A549 treated with CpdA at 1 μM for 4 hours (cell line): ENCODE measurements at places on chromosomes 7 and 10. TPM values are rescaled to one million over a fixed set of nuclear protein-coding genes. Genes with fewer than 3 reads are reported as not detected.

The PLAC9 gene
- 0.16 to 0.50 TPM in 2 of 5 replicates, not detected in the others for total RNA-seq

The GLI3 gene
- 0.16 to 0.33 TPM (median 0.21 TPM) in 5 replicates for total RNA-seq

The DNAJB6 gene
- total RNA-seq, result 103 to 164 TPM (median 110 TPM) in 5 replicates

The NUP42 gene
- total RNA-seq, result 23.3 to 31.9 TPM (median 30.0 TPM) in 5 replicates

The IFIT1B gene
- not detected in 5 replicates for total RNA-seq
